Osteoblast (primary cell): ENCODE measurements at places on chromosomes 5 and 9.
A peak's percentile ranks its signal among the peaks of the same experiment; 100 is the strongest.

DNA sequence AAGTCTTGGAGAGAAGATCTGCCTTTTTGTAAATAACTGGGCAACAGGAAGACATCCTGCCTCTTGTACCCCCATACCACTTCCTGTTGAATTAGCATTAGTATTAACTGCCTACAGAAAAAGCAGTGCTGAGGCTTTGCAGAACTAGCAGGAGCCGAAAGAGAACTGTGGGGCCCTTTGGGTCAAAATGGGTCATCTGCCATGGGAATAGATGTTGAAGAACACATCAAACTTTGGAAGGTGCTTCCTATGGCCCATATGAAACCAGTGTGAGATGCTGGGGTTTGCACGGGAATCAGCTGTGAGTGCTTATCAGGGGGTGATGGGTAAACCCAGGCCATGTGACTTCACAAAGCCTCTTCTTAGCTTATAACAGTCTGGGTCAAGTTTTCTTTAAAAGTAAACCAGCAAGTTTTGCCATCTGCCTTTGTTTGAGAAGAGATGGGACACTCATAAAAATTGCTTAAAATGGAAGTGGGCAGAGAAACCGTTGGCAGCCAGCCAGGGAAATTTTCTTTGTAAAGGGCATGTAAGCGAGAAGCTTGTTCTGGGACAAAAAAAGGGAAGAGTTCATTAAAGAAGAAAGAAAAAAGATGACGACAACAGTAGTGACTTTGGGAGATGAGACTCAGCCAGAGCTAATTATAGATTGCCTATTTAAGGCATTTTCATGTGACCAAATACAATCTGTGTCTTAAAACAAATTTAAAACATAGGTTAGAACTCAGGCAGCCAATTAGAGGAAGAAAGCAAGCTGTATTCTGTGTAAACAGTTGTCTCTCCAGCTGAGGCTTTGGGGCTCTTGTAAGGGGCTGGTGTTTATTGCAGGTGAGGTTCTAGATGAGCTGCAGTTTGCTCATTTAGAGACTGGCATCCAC is 4.4 kb downstream of the SLC25A25 start:
- DNase-seq = peak; percentile 84

- peak; percentile 32 for DNase-seq
These were observed 61.4 kb upstream of the RANBP6 start for GRCh38 chr9:6076851-6077250.

DNA sequence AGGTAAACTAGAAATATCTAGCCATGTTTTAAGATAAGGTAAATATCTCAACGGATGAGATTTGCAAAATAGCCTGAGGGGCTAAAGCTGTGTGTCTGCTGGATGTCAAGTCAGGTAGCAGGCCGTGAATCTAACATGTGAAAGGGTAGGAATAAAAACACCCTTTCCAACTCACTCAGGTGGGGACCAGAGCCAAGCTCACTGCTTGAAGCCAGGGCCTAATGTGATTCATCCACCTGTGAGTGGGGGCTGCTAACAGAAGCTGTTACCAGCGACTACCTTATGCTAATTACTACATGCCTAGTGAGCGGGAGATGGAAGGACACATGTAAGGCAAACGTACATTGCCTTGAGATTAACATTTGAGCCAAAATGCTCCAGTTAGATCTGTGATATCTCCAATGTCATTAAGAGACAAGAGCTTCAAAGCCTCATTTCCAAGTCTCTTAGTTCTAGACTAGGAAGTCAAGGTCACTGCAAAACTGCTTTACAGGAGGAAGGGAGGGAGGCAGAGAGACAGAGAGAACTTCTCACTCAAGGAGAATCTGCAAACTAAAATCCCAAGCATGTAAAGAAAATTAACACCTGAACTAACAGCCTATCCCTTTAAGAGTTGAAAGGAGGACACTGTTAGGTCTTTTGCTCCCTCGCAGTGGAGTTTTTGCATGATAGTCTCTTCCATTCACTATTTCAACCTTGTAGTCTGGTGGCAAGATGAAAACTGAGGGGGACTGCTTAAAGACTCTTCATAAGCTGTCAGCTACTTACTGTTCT is 141.6 kb upstream of the RPS23 start:
- no peak for DNase-seq

- DNase-seq = no peak
These were observed 40.3 kb upstream of the BARHL1 start for GRCh38 chr9:132541870-132542830.

GRCh38 chr5:120509053-120509452 is 45.0 kb downstream of the PRR16 start:
- no peak for DNase-seq

GRCh38 chr9:134502809-134503211 is 138.8 kb upstream of the COL5A1 start:
- DNase-seq = peak; percentile 100
